ENCODE measurements at places on chromosomes 1 and 21. TPM values are rescaled to one million over a fixed set of nuclear protein-coding genes. Genes with fewer than 3 reads are reported as not detected.

Gene RAB25
- 0.63 TPM for total RNA-seq

Gene LIX1L
- 40.7 TPM for total RNA-seq

Gene RUSC1
- total RNA-seq: 30.2 TPM

Gene PTGS2
- total RNA-seq: 5.4 TPM

Gene PDC
- not detected for total RNA-seq

- DNase-seq: no peak
These were observed 78.1 kb downstream of the DESI2 start for GRCh38 chr1:244730934-244731434.

DNA sequence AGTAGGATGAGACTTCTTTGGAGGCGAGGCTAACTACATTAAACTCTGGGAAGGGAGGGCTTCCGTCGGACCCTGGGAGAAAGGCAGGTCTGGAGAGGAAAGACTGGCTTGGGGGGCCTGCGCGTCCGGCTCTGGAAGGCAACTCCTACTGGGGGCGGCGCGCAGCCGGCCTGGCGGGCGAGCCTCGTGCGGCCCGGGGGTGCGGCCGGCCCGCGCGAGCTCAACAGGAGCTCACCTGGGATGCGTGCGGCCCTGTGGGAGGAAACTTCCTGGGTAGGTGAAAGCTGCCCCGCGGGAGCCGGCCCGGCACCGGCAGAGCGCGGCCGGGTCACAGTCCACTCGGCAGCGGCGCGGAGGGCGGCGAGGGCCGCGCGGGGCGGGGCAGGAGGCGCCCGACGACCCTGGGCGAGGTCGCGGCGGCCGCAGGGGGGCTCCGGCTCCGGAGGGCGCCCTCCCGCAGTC is 449 bp downstream of the EPS15 start:
- peak; percentile 26 for DNase-seq

DNA sequence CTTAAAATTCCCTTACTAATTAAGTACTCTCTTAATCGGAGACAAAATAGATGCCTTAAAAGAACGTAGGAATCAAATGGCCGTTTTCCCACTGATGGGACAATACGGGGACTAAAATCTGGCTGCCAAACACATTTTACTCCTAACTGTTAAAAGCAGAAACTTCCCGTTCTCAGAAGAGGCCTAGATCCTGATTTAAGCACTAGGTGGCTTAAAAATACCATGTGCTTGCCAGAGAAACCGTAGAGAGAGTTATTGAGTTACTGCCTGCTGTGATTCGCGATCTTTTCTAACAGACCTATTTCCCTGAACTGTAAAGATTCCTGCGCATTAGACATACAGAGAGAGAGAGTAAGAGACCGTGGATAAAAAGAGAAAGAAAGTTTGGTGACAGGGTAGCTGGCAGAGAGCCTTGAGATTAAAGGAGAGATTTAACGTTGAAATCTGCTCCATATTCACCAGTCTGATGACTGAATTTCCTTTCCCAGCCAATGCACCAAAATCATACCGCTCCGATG is 54.4 kb upstream of the STUM start:
- DNase-seq: no peak

- DNase-seq: no peak
These were observed 25.2 kb upstream of the FOXE3 start for GRCh38 chr1:47390843-47391242.

- DNase-seq: no peak
These were observed 43.5 kb downstream of the TMCC2 start for GRCh38 chr1:205271277-205271676.

- no peak for DNase-seq
These were observed 200.8 kb downstream of the RASAL2 start for GRCh38 chr1:178294654-178295053.

DNA sequence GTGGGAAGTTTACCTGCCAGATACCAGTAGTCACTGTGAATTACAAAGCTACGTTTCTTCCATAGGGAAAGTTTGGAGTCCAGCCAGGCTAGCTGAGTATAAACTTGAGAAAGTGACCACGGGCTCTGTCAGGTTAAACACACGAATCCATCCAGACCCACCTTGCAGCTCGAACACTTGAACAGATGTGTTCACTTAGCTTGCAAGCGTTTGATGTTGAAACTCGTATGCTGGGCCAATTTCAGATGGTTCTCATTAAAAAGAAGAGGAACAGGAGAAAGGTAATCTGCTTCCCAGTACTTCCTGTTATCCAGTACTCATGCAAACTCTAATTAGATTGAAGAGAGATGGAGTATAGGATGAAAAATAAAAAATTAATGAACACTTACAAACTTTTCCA is 636.4 kb downstream of the SMYD3 start:
- DNase-seq: no peak

DNA sequence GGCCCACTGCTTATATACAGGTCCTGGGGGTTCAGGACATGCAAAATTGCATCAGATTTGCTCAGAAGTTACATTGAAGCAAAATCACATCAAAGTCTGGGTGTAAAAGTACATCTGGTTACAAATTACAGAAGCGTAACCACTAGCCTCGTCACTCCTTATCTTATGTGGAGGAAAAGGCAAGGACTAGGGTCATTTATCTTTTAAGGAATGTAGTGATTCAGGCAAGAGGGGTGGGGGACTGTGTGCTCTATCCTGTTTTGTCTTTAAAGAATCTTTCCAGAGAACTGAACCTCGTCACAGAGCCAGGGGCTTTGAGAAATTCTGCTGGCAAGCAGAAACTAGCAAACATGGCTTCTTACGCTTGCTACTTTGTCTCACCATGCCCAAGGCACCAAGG is 61.1 kb upstream of the RAB4A start:
- no peak for DNase-seq

GRCh38 chr1:79376106-79376505 is 369.6 kb upstream of the ADGRL4 start:
- DNase-seq: no peak

DNA sequence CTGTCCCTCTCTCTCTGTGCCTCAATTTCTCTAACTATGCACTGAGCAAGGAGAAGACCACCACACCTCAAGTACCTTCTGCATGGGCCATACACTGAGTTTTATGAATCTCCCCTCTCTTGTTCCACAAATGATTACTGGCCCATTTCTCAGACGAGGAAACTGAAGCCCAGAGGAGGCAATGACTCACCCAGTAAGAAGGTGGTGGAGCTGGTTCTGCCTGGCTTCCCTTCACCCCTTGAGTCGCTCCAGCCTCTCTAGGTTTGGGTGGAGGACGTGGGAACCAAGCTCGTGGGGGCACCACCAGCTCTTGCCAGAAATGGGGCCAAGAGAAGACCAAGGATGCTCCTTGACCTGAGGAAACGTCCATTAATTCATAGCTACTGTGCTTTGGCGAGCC is 21.3 kb upstream of the RUNX3 start:
- DNase-seq: no peak

GRCh38 chr1:155938220-155938627 is 3.2 kb upstream of the RXFP4 start:
- no peak for DNase-seq

DNA sequence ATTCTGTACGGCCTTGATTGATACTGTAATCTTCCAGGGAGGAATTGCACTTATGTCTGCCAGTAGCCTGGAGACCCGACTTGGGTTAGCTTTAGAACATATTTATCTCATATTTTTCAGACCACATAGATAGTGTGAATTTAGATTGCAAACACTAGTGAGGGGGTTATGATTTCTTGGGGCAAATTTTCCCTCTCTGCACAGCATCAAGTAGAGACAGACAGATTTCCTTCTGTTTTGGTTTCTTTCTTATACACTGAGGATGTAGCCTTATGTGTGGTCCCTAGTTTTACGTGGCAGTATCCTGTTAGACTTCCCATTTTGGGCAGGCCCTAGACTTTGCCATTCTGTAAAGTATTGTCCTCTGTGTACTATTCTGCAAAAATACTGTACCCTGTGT is 29.0 kb downstream of the SOAT1 start:
- DNase-seq: no peak

DNA sequence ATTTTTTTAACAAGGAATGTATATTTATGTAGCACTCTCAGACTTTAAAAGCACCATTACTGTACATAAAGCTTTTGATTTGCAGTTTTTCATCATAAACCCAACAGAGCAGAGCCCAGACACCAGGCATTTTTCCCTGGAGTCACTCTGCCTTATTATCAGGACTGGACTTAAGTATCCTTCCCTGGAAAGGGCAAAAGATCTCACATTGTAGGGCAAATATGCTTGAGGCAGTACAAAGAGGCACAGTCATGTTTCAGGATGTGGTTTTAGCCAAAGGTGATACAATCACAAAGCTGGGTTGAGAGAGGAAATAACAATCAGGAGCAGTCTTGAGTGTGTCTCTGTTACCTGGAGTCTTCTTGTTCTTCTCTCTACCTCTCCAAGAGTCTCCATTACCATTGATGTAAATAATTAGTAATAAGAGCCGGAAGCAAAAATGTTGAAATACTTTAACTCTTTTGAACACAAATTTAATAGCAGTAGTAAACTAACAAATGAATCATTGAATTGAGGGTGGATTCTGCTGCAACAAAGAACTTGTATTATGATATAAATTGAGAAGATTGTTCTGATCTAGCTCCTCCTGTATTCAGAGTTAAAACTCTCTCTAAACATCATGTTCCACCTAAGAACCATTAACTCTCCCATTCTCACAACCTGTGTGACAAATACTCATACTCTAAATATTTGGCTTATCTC is 160.5 kb downstream of the LTN1 start:
- DNase-seq: no peak

GRCh38 chr1:207913951-207914350 is 3.0 kb upstream of the CD34 start:
- no peak for DNase-seq

- no peak for DNase-seq
These were observed 125.9 kb downstream of the MAST2 start for GRCh38 chr1:45929257-45929687.

- DNase-seq: no peak
These were observed 237.2 kb downstream of the KAZN start for GRCh38 chr1:14835725-14836124.

DNA sequence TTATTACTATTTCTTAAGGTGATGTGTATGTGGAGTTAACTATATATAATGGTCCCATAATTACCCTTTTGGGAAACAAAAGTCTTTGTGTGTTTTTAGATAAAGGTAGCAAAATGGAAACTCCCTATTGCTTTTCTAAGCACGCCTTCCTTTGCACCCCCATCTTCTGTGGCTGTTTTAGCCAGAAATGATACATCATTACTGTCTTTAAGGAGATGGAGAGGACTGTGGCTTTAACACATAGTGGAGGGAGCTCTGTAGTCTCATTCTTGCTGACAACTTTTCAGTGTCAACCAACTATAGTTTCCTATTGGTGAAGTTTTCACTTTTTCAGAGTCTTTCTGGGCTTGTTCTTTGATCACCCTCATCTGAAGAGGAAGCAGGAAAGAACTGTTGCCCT is 1.0 kb downstream of the APOBEC4 start:
- DNase-seq: no peak

DNA sequence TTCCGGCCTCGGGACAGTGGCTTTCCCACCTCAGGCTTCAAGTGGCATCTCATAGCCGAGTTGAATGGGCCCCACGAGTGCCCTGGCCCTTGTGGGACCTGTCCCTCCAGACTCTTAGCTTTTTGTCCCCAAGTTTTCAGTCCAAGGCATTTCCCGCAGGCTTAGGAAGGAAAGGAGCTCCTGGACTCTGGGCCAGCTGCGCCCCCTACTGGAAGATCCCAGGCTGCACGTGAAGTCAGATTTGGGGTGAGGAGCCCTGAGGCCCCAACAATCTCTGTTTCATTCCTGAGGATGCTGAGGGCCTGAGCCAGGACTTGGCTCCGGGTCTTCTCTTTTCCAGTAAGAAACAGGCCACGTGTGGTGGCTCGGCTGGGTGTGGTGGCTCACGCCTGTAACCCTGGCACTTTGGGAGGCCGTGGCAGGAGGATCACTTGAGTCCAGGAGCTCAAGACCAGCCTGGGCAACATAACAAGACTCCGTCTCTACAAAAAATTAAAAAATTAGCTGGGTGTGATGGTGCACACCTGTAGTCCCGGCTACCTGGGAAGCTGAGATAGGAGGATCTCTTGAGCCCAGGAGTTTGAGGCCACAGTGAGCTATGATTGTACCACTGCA is 67.4 kb downstream of the ARHGEF10L start:
- no peak for DNase-seq

DNA sequence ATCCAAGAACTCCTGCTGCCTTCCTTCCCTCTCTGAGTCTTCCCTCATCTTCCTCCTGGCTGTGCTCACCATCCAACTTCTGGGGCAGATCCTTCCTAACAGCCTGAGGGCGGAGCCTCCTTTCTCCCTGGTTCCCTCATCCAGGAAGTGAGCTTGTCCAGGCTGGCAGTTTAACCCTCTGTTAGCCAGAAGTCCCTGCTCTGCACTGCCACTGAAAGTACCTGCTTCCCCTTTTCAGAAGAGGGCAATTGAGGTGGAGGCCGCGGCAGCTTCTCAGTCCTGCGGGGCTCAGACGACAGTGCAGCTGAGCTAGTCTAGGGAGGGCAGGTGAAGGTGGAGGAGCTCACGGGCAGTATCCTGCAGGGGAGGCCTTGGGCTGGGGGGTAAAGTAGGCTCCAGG is 149.1 kb downstream of the FCRL5 start:
- no peak for DNase-seq

DNA sequence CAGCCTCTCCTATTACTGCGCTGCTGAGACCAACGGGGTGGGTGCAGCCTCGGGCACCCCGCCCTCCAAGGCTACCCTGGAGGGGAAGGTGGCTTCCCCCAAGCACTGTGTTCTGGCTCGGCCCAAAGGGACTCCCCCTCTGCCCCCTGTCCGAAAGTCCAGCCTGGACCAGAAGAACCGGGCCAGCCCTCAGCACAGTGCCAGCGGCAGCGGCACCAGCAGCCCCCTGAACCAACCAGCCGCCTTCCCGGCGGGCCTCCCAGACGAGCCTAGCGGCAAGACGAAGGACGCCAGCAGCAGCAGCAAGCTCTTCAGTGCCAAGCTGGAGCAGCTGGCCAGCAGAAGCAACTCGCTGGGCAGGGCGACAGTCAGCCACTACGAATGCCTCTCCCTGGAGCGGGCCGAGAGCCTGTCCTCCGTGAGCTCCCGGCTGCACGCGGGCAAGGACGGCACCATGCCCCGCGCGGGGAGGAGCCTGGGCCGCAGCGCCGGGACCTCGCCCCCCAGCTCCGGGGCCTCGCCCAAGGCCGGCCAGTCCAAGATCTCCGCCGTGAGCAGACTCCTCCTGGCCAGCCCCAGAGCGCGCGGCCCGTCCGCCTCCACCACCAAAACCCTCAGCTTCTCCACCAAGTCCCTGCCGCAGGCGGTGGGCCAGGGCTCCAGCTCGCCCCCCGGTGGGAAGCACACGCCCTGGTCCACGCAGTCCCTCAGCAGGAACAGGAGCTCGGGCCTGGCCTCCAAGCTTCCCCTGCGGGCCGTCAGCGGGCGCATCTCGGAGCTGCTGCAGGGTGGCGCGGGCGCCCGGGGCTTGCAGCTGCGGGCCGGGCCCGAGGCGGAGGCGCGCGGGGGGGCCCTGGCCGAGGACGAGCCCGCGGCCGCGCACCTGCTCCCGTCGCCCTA is 533.1 kb downstream of the KIF26B start:
- DNase-seq: no peak

- DNase-seq: no peak
These were observed 228.8 kb downstream of the DNM3 start for GRCh38 chr1:172070055-172070454.

Data from activated T-cell treated with anti-CD3 and anti-CD28 coated beads, Interleukin-2, amount 50 U/mL, for 4 hours (primary cell).